ENCODE measurements at places on chromosomes 3 and 15.

GRCh38 chr3:139112230-139112558 lies 67.5 kb upstream of the PRR23C start:
- no peak for DNase-seq

DNA sequence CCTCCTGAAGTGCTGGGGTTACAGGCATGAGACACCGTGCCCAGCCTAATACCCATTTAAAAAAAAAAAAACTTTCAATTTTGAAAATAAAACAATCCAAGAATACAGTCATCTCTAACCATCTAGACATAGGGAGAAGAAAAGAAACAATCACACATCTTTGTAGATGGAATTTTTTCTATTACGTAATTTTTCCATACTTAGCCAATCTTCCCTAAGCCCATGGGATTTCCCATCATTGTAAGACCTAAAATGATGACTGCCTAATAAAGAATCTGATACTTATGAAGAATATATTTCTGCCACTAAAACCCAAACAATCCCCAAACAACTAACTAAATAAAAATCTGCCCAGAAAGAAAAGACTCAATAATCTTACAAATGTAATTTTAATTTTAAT lies 88.7 kb downstream of the CBLB start:
- DNase-seq: no peak

DNA sequence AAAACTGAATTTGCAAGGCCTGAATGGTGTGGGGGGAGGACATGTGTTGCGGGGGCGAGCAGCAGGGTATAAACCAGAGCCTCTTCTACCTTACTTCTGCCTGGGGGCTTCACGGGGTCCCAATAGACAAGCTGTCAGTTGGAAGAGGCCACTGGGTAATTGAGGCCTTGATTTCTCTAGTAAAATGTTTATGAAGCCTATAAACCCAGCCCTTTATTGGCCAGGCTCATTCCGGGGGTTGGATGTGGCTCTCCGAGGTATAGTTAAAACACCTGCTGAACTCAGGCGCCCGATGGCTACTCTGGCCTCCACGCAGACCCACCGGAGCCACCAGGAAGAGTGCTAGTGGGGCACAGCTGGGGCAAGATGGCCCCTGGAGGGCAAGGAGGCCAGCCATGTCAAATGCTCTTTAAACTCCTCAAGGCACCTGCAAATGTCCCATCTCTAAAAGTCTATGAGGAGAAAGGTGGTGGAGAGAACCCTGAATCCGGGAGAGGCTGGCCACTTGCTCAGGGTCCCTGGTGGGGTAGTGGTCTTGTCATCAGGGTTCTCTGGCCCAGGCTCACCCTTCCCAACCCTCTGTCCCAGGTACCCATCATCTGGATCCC lies 34.3 kb downstream of the IGDCC3 start:
- no peak for DNase-seq

- no peak for DNase-seq
Observed at GRCh38 chr3:24765399-24765798, 270.7 kb upstream of the THRB start.

DNA sequence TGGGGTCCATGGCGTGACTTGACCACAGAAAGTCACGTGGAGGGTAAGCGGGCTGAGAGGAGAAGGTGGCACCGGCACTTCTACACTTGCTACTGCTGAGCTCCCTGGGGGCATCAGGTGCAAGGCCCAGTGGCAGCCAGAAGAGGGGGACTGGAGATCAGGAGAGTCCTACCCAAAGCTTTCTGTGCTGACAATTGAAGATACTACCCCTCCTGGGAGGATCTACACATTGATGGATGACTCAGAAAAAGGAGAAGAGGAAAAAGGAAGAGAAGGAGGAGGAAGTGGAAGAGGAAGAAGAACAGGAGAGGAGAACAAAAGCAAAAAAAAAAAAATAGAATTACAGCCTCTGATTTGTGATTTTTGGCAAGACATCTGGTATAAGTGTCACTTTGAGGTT lies 41.2 kb downstream of the MYO5C start:
- no peak for DNase-seq

- DNase-seq: no peak
Observed at GRCh38 chr15:58003810-58004209, 61.7 kb downstream of the ALDH1A2 start.

GRCh38 chr3:8637348-8637747 lies 7.2 kb downstream of the SSUH2 start:
- no peak for DNase-seq

GRCh38 chr15:83487519-83487918 lies 40.4 kb downstream of the SH3GL3 start:
- no peak for DNase-seq

GRCh38 chr3:38479431-38480092 lies 16.6 kb upstream of the EXOG start:
- peak; percentile 71 for DNase-seq

DNA sequence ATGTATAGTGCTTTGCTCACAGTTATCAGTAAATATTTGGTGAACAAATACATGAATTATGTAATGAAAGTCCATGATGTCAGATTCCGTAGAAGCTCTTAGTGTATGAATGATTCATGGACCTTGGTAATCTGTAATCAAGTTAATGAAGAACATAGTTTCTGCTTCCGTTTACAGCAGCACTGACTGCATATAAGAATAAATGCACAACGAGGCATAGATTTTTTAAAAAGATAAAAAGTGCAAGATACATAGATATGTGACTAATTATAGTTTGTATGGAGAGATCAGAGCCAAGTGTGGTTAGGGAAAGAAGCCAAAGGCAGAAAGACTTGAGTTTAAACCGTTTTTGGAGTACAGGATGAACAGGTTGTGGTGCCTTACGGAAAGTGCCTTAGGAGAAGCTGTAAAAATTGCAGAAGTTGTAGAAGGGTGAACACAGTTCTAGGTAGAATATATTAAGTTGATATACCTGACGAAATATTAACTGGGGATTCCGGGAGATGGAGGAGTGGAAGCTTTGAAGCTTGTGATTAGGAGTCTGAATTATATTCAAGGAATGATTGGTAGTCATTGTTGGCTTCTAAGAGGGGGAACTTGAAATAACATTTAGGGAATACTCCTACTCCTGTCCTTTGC lies 293.1 kb downstream of the NLGN1 start:
- no peak for DNase-seq

DNA sequence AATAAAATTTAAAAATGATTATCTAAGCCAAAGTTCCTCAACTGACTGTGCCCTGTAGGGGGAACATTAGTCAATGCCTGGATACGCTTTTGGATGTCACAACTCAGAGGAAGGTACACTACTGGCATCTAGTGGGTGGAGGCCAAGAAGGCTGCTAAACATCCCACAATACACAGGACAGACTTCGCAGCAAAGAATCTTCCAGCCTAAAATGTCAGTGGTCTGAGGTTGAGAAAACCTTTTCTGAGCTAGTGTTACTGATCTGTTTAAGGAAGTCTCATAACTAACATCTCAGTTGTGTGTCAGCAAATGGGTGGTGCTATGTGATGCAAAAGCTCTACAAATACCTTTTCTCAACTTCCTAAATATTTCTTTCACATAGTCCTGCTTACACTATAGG lies 20.9 kb upstream of the LDHAL6B start:
- DNase-seq: no peak

- DNase-seq: no peak
Observed at GRCh38 chr15:33956397-33956796, 11.9 kb upstream of the CHRM5 start.

DNA sequence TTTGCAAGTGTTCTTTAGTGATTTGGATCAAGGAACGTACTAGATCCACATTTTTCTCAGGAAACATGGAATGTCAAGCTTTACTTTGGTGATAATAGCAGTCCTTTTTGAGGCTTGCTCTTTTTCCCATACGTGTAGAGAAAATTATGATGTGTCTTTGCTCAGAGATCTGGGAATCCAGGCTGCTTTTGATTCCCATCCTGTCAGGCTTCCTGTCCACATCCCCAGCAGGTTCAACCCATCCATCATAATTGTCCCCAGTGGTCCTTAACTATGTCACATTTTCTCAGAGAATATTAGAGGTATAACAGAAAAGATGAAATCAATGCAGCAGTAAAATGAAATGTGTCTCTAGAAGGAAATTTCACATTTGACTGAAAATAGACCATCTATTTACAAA lies 111.4 kb downstream of the IQCH start:
- no peak for DNase-seq

GRCh38 chr3:35772381-35773015 lies 133.2 kb downstream of the ARPP21 start:
- DNase-seq: no peak

DNA sequence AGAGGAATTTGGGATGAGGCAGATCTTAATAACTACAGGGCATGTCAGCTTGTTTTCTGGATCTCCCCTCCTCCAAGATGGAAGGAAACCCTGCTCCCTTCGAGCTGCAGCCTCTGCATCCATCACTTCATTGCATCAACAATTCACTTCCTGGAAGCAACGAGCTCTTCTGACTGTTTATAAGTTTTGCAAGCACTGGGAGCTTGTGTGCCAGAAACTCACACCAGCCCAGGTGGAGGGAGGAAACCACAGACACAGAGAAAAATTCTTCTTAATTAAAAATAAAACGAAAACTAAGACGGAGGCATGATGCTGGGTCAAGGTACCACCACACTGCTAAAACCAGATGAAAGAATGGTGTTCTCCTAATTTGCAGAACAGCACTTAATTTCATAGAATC lies 10.6 kb downstream of the LRIG1 start:
- no peak for DNase-seq

DNA sequence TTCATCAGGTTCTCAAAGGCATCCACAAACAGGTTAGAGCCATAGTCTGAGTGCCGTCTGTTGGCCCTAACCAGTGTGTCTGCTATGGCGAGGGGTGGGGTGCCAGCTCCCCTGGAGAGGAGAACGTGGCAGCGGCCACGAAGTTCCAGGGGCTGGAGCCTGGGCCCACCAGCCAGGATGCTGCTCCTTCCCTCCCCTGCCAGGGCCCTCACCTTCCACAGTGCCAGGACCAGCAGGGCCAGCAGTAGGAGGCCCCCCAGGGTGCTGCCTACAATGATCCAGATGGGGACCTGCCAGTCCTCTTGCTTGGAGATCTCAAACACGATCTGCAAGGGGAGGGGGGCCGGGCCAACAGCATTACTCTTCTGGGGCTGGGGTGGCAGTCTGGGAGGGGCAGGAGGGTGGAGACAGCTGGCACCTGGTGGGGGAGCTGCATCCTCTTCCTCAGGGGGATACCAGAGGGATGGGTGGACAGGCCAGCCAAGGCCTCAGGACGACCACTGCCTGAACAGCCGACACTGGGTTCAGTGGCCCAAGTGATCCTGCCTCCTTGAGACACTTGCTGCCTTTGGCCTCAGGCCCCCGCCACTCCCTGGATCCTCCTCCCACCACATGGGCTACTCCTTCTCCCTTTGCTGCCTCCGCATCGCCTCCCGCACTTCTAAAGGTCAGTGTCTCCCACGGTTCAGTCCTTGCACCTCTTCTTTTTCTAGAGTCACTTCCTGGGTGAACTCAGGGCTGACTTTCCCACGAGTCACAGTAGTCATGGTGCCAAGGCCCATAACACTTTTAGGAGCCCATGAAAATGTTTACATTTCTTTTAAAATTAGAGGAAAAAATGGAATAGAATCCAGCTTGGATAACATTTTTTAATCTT lies 26.3 kb downstream of the FEM1B start:
- DNase-seq: peak; percentile 50

DNA sequence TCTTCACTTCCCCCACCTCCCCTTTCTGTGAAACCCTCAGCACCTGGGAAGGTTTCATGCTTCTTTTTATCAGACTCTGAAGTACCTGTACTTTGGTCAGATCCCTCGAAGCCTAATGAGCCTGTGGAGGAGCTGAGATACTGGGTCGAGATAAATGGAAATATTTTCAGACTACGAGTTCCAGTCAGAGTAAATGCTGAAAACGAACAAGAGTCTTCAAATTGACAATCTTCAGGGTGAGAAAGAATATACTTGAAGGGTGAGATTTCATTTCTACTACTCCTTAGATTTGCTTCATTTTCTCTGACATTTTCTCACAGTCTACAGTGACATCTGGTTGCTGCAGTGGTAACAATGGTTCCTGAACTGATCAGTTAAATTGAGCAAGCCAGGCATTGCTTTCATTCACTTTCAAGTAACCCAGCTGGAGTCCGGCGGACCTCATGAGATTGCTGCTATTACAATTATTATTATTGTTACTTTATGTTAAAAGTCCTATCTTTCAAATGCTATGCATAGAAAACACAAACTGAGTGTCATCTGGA lies 337.2 kb downstream of the VGLL3 start:
- no peak for DNase-seq

GRCh38 chr3:127064391-127065137 lies 81.6 kb downstream of the PLXNA1 start:
- no peak for DNase-seq

DNA sequence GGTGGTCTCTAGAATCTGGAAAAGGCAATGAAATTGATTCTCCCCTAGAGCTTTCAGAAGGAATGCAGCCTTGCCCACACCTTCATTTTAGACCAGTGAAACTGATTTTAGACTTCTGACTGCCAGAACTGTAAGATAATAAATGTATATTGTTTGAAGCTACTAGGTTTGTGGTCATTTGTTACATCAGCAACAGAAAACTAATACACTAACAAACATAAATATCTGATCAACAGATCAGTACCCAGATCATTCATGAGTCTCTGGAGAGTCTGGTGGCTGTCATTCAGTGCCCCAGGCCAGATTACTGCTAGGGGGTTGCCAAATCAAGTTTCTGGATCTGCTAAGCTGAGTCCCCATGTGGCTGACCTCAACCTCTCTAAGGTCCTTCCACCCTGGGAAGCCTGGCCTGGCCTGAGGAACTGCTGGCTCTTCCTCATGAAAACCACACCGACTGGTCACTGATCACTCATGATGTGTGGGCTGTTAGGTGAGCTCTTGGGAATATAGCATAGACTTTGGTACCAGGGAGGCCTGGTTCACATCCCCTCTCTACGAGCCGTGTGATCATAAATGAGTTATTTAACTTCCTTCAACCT lies 11.1 kb upstream of the LACTB start:
- no peak for DNase-seq

GRCh38 chr15:73074241-73074640 lies 22.0 kb downstream of the NEO1 start:
- no peak for DNase-seq

DNA sequence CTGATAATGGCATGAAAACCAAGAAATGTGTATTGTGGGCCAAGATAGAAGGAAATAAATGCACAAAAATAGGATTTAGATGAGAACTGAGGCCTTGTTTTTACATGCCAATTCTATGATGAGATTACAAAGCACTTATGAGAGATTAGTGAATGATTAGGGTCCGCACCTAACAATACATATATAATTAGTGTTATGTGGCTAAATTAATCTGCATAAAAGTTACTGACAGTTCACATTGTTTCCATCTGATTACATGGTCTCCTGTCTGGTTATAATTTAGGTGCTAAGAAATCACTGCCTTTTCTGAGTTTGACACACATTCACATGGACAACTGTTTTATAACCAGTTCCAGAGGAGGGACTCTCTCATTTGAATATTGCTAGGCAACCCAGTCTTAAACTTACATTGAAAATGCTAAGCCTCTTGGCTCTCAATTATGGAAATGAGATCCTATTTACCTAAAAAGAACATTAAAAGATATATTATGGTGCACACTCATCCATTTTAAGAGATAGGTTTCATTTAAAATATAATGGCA lies 117.0 kb upstream of the ARL6 start:
- DNase-seq: no peak

- no peak for DNase-seq
Observed at GRCh38 chr15:52718551-52718950, 39.4 kb upstream of the ATOSA start.

- DNase-seq: no peak
Observed at GRCh38 chr3:134613006-134613520, 37.8 kb downstream of the KY start.

- no peak for DNase-seq
Observed at GRCh38 chr3:124227150-124227630, 235.3 kb upstream of the ROPN1 start.

Measured in activated CD8-positive, alpha-beta memory T cell treated with anti-CD3 and anti-CD28 coated beads for 24 hours (primary cell).